MV-4-11 (cell line): ENCODE measurements at places on chromosomes 3 and 15.

DNA sequence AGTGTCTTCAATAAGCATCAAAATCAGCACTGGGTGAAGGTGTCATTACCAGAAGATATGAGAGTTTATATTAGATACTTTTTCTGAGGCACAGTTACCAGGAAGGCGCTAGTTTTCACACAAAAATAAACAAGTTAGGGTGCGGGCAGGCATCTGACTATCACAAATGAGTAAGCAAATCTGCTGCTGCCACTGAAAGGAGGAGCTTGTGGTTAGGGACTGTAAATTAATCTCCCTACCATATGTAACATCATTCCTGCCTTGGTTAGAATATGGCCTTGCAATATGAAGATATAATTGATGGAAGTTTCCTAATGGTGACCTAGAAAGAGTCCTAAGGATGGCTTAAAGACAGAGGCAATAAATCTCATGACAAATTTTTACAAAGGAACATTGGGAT lies 19.5 kb upstream of the EID1 start:
- DNase-seq = peak; percentile 14

- no peak for DNase-seq
These were observed 2.6 kb upstream of the FLNB start for GRCh38 chr3:58005669-58006068.

GRCh38 chr3:50299929-50300680 lies 900 bp upstream of the HYAL3 start:
- DNase-seq = peak; percentile 92

DNA sequence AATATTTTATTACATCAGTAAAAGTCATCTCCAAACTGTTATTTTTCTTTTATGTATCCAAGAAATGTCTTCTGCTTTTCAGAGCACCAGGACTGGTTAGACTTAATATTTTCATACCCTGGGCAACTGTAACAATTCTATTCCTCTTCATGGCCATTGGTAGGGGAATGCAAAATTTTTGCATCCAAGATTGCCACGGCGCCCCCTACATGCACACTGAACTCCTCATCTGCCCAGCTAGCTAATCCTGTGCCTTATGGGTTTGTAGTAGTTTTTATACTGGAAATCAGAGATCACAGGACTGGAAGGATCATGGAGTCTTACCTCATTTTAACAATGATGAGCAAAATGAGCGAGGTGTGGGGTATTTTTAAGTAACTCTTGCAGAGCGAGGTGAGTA lies 74.2 kb downstream of the CRTC3 start:
- DNase-seq = peak; percentile 12

GRCh38 chr15:71496336-71496955 lies 313.9 kb upstream of the NR2E3 start:
- no peak for DNase-seq

- no peak for DNase-seq
These were observed 164.3 kb downstream of the FNDC3B start for GRCh38 chr3:172203522-172204258.

- DNase-seq = no peak
These were observed 466.7 kb downstream of the SHQ1 start for GRCh38 chr3:72381584-72381983.

DNA sequence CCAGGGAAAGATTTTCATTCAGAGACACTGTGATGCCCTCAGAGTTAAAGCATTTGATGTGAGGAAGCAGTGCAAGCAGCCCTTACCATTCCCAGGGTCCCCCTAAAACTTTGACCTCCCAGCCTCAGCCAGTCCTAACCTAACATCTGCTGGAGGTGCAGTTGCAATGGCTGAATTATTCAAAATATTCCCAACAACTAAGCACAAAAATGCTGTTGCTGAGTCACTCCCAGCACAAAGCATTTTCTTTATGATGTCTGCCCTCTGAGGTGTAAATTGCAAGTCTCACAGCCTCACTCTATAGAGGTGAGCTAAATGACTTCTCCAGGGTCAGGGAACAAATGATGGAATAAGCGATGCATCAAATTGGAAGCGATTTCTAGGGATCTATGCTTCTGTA lies 6.4 kb upstream of the REC114 start:
- no peak for DNase-seq

- DNase-seq = peak; percentile 54
These were observed 342.0 kb upstream of the NR2F2 start for GRCh38 chr15:95988574-95988887.

- DNase-seq = peak; percentile 29
These were observed at the start of gene SFMBT1 for GRCh38 chr3:53045518-53046170. Gene SFMBT1, minus strand, starts transcription at chr3:53046073. Its CDS starts 76,945 bp downstream, at chr3:52969128.

- DNase-seq = no peak
These were observed 98.8 kb downstream of the AKAP13 start for GRCh38 chr15:85479071-85479647.

- no peak for DNase-seq
These were observed 111.4 kb downstream of the ZMAT3 start for GRCh38 chr3:178960181-178960580.

GRCh38 chr3:102233881-102234280 lies 200.9 kb upstream of the ZPLD1 start:
- no peak for DNase-seq

DNA sequence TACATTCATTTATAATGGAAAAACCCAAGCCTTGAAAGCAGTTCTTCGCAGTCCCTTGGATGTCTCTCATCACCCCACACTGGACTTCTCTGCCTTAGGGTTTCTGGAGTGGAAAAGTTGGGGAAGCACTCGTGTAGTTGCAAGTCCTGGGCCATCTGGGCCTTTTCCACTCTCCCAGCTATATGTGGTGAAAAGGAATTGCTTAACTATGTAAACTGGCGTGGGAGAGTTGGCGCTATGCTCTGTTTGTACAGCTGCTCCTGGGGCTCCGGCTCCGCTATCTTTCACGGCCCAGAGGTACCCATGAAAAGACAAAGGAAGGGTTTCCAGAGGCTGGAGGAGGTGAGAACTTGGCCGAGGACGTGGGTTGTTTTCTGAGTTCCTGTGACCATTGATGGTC lies 81.1 kb upstream of the MYZAP start:
- DNase-seq = no peak

- DNase-seq = no peak
These were observed 281.9 kb downstream of the TLE3 start for GRCh38 chr15:69815793-69816192.

- DNase-seq = no peak
These were observed 174.3 kb upstream of the TOPAZ1 start for GRCh38 chr3:44067431-44067830.

- DNase-seq = peak; percentile 53
These were observed 256.6 kb upstream of the TPRG1 start for GRCh38 chr3:188915127-188915526.

GRCh38 chr15:38068626-38069391 lies 134.4 kb downstream of the TMCO5A start:
- DNase-seq = peak; percentile 92

DNA sequence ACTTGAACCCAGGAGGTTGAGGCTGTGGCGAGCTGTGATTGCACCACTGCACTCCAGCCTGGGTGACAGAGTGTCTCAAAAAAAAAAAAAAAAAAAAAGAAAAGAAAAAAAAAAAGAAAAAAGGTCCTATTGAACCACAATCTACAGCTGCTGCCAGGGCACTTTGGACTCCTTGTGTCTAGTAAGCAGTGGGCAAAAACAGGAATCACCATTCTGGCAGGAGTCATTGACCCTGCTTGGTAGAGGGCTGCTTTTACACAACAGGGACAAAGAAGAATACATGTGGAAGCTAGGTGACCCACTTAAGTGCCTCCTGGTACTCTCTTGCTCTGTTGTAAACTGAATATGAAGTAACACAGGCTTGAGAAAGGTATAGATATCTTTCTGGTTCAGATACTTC lies 14.6 kb upstream of the PCCB start:
- no peak for DNase-seq

DNA sequence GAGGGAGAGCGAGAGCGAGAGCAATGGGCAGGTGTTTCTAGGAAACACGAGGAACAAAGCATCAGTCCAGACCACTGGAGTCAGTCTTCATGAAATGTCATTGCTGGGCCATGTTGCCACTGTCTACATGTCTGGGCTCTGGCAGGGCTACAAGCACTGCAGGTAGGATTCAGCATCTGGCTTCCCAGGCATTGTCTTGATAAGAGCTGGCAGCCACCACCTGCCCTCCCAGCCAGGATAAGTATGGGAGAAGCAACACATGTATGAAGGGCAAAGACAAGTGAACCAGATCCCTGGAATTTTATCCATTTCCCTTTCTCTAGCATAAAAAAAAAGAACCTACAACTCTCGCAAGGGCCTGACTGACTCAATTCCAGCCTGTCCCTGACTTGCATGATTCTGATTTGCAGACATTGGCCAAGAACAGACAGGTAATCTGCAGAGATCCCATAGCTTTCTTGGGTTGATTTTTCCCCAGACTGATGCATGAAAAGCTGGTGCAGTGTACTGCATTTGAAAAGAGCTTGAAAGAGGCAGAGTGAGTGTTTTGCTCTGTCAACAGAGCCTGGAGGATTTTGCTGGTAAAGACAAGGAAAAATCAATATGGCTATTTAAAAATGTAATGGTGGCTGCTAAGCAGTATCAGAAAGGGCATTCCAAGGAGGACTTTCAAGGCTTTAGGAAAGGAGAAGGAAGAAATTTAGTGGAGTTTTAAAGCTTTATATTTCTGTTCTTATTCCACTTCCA lies 157.2 kb upstream of the MYRIP start:
- DNase-seq = no peak

DNA sequence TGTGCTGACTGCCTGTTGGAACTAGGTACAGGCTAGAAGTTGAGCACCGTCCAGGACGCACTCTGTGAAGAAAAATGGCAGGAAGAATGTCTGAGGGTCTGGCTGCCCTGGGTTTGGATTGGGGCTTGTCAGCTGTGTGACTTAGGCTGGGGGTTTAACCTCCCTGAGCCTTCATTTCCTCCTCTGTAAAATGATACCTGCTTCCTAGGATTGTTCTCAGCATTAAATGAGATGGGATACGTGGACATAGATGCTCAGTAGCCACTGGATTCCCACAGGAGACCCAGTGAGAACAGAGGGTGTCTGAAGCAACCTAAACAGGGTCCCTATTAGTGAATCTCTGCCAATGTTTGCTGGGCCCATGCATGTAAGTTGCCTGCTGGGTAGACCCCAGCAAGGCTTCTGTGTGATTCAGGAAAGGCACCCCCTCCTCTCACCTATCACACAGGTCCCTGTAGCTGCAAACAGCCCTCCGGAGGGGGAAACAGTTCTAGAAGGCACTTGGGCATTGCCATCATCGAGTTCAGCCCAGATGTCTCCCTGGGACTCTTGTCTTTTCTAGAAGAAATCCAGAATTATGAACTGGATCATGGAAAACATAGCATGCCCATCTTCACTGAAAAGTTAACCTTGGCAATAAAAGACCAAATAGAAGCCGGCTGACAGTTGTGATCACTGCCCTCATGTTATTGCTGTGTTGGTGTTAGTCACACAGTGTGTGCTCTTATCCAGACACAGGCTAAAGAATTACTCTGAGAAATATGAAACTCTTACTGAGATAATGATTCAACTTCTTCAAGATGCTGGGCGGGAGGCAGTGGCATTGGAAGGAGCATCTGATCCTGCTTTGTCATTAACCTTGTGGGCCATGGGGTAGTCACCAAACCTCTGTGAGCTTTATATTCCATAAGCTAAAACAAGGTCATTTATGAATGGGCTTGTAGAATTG lies 64.5 kb downstream of the SMAD6 start:
- no peak for DNase-seq

GRCh38 chr15:38996111-38996631 lies 431.6 kb upstream of the RASGRP1 start:
- no peak for DNase-seq

- peak; percentile 96 for DNase-seq
These were observed 480.3 kb upstream of the ALCAM start for GRCh38 chr3:104886220-104886995.

- peak; percentile 65 for DNase-seq
These were observed 28.5 kb upstream of the SLC7A14 start for GRCh38 chr3:170614214-170614966.

GRCh38 chr3:111311709-111312235 lies 230.2 kb upstream of the CD96 start:
- DNase-seq = peak; percentile 95

GRCh38 chr15:41491889-41492288 lies 1.8 kb upstream of the ITPKA start:
- no peak for DNase-seq

DNA sequence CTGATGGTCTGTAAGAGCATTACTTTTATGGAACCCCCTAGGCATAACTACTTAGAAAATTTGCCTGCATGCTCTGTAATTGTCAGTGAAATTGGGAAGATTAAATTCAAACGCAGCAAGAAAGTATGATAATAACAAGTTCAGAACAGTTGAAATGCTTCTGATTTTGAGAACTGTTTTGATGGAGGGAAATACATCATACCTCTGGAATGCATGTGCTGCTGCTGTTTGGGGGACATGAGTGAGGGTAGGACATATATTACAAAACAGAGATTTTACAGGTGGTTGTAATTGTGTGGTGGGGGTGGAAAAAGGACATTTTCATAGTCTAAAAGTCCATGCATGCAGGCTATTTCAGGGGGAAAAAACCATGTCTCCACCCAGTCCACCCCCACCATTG lies 135.0 kb upstream of the DPH6 start:
- no peak for DNase-seq

GRCh38 chr3:414063-414462 lies 217.5 kb downstream of the CHL1 start:
- DNase-seq = no peak

GRCh38 chr3:48190911-48191310 lies 2.7 kb upstream of the CDC25A start:
- DNase-seq = no peak

DNA sequence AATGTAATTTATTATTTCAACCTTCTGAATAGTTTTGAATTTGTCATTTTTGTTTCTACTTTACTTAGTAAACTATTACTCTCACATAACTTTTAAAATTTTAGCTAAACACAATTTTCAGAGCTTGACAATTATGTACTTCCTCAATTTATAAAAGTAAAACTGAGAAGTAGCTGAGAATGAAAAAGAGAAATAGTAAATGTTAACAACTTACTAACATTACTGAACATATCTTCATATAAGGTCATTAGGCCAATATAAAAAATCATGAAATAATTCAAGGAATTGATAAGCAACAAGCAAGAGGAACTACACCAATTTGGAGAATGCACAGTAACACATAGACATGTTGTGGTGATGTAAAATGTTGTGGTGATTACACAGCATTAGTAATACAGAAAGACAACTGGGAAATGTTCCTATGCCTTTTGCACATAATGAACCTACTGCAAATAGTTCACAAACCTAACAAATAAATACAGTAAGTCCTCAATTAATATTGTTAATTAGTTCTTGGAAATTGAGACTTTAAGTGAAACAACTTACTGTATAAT lies 137.9 kb downstream of the CBLB start:
- DNase-seq = peak; percentile 43

- DNase-seq = peak; percentile 76
These were observed 279.4 kb upstream of the TLE3 start for GRCh38 chr15:70376929-70377691.

GRCh38 chr3:106720510-106720909 lies 656.7 kb upstream of the CCDC54 start:
- DNase-seq = no peak

GRCh38 chr15:69784798-69785566 lies 312.7 kb downstream of the TLE3 start:
- DNase-seq = no peak

DNA sequence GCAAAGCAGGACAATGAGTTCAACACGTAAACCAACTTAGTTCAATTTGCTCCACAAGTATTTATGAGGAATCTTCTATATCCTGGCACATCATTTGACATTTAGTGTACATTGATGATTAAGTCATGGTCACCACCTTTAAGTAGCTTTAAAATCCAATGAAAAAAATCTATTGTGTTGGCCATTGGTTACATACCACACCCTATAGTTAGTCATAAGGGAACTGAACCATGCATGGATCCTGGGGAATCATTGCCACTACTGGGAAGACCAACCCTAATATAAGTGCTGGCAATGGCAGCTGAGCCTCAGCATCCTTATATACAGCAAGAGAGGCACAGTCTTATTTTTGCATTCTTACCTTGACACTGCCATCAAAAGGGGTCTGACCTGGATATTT lies 502.5 kb downstream of the MECOM start:
- DNase-seq = no peak
